NCI-H1105 treated with DMSO at 0.1 percent for 48 hours (cell line): ENCODE measurements at places on chromosomes 5 and 9.

DNA sequence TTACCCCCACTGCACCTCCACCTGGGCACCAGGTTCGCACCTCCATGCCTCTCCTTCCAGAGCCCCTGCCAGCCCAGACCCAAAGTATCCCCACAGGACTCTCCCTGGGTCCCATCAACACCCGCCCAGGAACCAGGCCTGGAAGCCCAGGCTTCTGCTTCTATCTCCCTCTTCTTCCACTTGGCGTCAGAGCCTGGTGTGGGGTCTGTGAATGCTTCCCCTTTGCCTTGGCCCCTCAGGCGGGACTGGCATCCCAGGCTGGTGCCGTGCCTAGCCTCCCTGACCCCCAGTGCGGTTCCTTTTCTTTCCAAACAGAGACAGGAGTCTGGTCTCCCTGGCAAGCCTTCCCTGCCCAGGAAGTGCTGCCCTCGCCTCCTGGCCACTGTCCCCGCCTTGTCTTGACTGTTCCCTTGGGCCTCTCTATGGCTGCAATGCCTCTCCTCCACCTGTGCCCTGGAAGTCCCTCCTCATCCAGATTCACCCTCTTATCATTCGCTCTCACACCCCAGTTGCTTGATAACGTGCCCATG is 7.8 kb upstream of the TBC1D9B start:
- DNase-seq: no peak

- no peak for DNase-seq
Measured at GRCh38 chr9:87677776-87678587, 47.9 kb upstream of the CTSL start.

GRCh38 chr9:113536483-113537228 is 73.1 kb downstream of the RGS3 start:
- no peak for DNase-seq

DNA sequence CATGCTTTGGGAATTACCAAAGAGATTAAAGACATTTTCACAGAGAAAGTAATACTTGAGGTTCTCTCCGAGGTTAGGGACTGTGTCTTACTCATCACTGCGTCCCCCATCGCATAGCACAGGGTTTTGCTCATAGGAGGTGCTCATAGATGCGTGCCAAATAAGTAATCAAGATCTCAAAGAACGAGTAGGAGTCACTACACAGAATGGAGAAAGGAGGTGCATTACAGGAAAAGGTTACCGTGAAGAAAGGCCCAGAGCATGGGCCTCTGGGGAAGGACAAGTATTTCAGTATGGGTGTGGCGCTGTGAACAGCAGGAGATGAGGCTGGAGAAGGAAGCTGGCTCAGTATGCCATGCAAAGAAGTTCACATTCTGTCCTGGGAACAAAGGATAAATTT is 182.4 kb downstream of the ACTL7B start:
- no peak for DNase-seq

DNA sequence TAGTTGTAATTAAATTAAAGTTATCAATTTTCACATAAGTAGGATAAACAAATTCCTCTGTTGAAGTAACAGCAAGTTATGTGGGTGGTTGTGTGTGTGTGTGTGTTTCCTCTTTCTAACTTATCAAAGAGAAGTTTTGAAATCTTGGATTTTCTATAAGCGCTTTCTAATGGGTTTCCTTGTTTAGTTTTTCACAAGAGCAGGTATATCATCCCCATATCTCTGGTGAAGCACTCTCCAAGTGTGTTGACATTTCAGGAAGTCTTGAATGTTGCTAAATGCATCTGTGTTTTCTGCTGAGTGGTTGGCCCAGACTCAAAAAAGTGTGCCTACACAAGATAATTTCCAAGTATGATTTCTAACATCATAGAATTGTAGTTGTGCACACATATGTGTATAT is 43.3 kb downstream of the PRDM6 start:
- no peak for DNase-seq

- no peak for DNase-seq
Measured at GRCh38 chr5:855771-856530, 5.2 kb upstream of the ZDHHC11 start.

DNA sequence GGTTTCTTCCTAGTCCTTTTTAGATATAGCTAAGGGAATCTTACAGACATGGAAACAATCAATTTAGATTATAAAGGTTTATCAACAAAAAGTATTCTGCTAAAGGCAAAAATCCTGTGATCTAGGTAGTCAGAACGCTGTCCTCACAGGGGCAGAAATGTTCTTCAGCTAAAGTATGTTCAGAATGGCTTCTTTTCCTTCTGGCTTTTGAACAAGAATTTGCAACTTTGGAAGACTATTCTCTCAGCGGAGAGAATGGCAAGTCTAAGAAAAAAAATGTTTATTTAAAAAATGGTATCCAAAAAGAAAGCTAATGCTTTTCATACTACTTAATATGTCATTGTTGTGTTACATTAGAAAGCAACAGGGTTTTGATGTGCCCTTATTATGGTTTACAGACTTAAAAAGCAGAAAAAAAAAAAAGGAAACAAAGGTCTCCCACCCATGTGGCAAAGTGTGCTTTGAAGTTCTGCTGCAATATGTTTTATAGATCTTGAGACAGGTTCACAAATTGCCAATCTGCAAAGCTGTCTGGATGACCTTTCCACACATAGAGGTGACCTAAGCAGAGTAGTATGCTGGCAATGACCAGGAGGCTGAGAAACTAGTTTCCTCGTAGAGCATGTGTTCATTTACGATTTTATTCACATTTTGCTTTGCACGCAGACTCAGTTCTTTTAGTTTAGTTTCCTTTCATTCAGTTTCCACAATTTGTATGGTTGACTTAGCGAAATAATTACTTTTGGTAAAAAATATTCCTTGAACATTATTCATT is 45.1 kb upstream of the PJA2 start:
- no peak for DNase-seq
